ENCODE measurements at places on chromosomes 12 and 14.

GRCh38 chr12:12017135-12017581, 53.6 kb upstream of the BCL2L14 start:
- no peak for DNase-seq

DNA sequence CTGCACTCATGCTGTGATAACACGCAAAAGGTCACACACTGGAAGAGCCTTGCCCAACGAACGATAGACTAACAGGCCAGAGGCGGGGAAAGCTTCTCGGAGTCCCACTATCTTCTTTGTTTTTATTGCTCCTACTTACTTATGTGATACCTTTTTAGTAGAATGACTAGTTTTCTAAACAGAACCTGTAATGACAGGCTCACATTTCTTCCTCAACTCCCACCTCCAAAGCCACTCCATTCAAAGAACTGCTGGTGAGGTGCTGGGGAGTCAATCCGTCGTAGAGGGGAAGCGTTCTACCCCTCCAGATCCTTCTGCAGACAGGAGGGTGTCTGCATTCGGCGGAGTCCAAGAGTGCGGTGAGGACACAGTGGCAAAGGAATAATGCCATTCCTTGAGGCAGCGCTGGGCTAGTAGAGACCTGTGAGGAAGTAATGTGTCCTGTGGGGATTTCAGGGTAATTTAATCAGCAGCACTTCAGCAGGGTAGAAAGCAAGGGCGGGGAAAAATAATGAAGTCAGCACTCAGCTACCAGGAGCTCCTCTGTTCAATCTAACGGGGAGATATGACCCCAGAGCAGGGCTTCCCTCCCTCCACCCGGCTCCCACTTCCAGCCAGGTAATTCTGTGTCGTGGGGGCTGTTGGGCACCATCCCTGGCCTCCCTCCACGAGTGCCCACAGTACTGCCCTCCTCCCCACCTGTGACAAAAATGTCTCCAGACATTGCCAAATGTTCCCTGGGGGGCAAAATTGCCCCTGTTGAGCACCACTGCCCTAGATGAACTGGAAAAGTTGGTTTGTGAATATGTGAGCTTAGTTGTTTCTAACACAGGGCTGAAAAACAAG, 25.2 kb downstream of the SPRING1 start:
- DNase-seq: no peak

GRCh38 chr12:48696626-48697025, 14.6 kb upstream of the KANSL2 start:
- no peak for DNase-seq

DNA sequence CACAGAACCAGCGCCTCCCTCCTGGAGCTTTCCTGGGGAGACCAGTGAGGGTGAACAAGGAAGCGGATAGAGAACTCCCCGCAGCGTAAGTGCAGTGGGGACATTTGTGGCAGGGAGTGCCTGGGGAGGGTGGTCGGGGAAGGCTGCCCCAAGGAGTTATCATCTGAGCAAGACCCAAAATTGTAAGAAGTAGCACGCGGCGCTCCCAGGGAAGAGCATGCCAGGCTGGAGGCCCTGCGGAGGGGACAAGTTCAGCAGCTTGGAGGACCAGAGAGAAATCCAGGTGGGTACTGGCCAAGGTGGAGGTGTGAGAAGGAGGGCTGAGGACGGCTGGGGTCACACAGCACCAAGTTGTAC, 46.2 kb upstream of the RIMBP2 start:
- DNase-seq: no peak

- no peak for DNase-seq
Measured at GRCh38 chr12:47604221-47604873, 101.5 kb downstream of the RPAP3 start.

GRCh38 chr14:100446572-100446971, 123.4 kb downstream of the SLC25A47 start:
- DNase-seq: peak; percentile 4

- no peak for DNase-seq
Measured at GRCh38 chr14:22526218-22526617, 62.8 kb downstream of the DAD1 start.

- no peak for DNase-seq
Measured at GRCh38 chr12:115451151-115451779, 767.3 kb upstream of the TBX3 start.
